MCF 10A (cell line): ENCODE measurements at places on chromosomes 16 and 17. TPM values are rescaled to one million over a fixed set of nuclear protein-coding genes. Genes with fewer than 3 reads are reported as not detected.

DNA sequence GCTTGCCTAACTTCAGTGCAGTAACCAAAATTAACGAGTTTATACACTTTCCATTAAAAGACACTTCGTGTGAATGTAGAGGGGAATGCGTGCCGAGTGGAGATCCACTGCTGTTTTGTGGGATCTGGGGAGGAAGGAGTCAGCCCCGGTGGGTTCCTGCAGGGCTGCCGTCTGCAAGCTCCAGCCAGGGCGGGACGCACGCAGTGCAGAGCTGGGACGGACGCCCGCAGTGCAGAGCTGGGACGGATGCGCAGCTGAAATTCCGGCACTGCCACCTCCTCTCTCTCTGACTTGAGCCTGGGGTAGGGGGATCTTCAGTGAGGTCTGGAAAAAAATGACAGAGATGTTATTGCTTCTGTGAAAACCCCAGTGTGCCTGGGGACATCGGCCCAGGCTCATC, 16.5 kb upstream of the ZC3H18 start:
- no peak for DNase-seq

GRCh38 chr16:83138976-83139690, 512.4 kb downstream of the CDH13 start:
- DNase-seq: no peak

Gene ITGAL
- total RNA-seq: not detected in 2 replicates

DNA sequence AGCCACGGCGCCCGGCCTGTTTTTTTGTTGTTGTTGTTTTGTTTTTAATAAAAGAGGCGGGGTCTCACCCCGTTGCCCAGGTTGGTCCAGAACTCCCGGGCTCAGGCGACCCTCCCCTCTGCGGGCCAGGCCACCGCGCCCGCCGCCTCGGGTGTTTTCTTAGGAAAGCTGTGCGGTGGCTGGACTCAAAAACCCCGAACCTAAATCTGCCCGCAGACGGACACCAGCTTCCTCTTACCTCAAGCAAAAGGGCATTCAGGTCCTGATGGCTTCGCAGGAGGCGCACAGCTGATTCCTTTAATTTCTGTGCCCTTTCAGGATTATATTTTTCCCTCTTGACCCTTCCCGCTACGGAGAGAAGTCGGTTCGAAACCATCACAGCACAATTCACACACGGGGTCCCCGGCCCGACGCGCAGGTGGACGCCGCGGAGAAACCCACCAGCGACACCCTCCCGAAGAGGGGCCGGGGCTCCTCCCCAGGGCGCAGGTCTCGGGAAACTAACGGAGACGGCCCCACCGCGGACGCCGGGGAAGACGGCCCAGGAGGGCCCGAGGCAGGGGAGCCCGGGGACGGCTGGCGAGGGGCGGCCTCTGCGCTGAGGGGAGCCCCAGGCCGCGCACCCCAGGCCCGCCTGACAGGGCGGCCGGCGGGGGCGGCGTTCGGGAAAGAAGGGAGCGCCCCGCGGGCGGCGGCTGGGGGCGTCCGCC, 653 bp downstream of the FANCA start:
- no peak for DNase-seq
